ENCODE measurements at places on chromosomes 2 and 18. TPM values are rescaled to one million over a fixed set of nuclear protein-coding genes. Genes with fewer than 3 reads are reported as not detected.

- DNase-seq, result peak; percentile 73
Observed at GRCh38 chr18:10563886-10564285, 38.1 kb downstream of the NAPG start.

PLCD4 gene
- 5.3 TPM for total RNA-seq

DNA sequence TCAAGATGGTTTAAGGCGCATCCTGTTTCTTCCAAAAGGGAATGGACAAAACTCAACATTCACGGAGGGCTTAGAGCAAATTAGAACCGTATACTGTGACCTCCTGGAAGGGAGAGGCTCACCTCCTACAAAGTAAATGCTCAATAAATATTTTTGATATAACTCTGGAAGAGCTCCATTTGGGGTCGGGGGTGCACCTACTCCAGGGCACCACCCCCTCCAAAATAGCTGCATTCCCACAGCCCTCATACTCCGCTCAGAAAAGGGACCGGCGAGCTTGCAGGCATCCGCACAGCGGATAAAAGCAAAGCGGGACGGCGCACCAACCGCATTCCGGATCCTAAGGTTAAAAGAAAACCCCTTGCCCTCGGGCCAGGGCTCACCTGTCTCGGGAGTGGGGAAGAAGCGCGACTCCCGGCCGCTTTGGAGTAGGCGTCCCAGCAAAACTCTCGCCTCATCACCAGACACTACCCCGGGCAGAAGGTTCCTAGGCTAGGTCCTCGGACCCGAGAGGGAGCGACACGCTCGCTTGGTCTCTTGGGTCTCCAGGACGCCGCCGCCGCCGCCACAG is 378 bp downstream of the WDPCP start:
- DNase-seq, result no peak

RAB3GAP1 gene
- total RNA-seq, result 61.2 TPM

DNA sequence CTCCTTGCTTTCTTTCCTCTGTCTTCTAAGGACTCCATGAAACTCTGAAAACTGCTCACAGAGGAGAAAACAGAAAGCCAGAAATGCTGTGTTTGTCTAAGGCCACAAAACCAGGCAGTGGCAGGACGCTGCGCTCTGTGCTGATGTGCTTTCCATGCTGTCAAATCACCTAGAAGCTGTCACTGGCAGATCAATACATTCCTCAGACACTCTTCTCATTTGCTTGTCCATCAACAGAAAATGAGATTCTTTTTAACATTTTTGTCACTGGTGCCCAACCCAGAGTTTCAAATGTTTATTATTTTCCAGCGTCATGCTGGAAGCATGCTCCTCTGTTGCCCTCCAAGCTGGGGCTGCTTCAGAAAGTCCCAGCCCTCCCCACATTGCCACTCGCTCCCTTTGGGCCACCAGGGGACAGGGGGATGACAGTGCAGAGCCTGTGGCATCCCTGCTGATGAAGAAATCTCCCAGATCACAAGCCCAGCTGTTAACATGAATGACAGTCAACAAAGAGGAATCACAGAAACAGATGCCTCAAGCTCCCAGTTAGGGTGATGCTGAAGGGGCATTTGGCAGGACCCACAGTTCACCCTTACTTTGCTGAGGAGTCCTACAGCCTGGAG is 117.5 kb upstream of the MEIS1 start:
- DNase-seq, result no peak

DNA sequence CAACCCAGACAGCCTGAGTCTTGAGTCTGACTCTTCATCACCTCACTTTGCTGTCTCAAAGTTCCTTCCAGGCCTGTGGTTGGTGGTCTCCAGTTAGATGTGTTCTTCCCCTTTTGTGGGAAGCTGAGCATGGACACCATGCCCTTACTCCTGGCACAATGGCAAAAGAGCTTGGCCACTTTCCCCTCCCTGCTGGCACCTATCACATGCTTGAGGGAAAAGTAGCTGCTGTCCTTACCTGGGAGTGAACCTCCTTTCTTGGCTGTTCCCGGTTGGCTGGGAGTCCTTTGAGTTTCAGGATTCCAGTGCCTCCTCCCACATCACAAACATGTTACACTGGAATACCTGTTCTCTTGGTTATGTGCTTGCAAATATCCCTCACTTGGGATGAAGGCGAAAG is 97.8 kb downstream of the GATA6 start:
- no peak for DNase-seq

MSGN1 gene
- total RNA-seq, result not detected

- DNase-seq, result no peak
Observed at GRCh38 chr2:39140322-39140847, 19.5 kb upstream of the SOS1 start.

DYSF gene
- total RNA-seq, result 21.3 TPM

- no peak for DNase-seq
Observed at GRCh38 chr2:133362061-133362476, 206.2 kb downstream of the NCKAP5 start.

DNA sequence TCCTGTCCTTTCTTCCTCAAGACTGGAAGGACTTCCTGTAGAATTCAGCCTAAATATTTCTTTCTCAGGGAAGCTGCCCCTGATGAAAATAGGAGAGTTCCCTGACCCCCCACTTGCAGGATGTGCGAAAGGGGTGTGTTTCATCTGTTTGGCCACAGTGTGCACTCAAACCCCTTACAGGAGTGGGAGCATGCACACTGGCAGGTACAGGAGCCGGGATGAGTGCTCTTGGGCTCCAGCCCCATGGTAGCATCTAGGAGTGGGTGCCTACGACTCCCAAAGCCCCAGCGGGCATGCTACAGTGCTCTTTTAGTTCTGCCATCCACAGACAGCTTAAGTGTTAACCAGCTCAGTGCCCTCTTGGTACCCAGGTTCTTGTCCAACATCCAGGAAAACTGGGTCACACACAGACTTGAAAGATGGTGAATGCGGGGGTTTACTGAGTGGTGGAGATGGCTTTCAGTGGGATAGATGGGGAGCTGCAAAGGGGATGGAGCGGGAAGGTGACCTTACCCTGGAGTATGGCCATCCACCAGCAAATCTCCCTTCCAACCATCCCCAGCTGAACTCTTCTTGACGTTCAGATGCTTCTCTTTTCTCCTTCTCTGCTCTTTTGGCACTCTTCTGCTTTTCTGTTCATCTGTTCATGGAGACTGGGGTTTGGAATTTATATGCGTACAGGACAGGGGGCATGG is 295.0 kb upstream of the NCKAP5 start:
- no peak for DNase-seq

DNA sequence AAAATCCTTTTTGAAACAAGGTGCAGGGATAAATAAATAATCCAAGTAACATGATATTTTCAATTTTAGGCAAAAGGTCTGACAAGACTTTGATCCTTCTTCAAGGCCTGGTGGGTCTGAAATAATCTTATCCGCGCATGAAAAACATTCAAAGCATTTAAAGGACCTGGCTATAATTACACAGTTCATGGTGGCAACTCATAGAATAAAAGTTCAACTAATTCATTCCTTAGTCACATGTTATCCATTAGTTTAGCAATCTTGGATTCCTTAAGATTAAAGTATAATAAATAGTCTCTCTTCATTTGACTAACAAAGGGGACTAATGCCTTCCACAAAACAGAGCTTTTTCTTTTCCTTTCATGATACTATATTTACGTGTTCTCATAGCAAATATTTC is 21.0 kb upstream of the SLC38A11 start:
- no peak for DNase-seq

OXER1 gene
- 4.2 TPM for total RNA-seq

- DNase-seq, result no peak
Observed at GRCh38 chr2:108959401-108959800, 29.6 kb downstream of the EDAR start.

GRCh38 chr2:108084311-108084710 is 98.0 kb downstream of the SLC5A7 start:
- no peak for DNase-seq

DNA sequence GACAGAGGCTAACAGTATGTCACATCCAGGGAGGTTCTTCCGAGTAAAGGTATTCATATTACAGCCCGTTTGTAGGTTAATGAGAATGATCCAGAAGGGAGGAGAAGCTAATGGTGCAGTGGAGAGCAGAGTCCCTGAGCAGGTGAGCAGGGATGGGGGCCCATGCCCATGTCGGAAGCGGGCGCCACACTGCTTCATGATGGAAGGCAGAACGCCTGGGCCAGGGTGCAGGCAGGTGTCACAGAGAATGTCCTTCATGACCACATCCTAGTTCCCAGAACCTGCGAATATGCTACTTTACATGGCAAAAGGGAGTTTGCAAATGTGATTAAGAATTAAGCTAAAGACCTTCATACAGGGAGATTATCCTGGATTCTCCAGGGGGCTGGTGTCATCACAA is 4.0 kb downstream of the HES6 start:
- no peak for DNase-seq

DNA sequence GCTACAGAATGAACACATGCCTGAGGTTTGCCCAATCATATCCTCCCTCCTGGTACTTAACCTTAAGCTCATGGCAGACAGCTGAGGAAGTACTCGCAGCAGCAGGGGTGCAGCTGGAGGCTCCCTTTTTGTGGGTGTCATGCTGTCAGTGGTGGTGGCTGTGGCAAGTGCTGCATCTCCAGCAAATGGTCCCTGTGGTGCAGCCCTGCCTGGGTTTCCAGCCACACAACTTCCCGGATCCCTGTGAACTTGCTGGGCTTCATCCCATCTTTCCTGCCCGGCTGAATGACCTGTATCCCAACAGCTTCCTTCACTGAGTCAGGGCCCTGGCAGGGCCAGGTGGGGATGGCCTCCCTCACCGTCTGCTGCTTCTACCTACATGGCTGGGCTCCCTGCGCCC is 5.0 kb downstream of the TMEM185B start:
- DNase-seq, result no peak

ANAPC1 gene
- 35.1 TPM for total RNA-seq

SOCS6 gene
- total RNA-seq, result 19.6 TPM

SDC1 gene
- 0.66 TPM for total RNA-seq

- no peak for DNase-seq
Observed at GRCh38 chr18:78174737-78175136, 804.9 kb upstream of the SALL3 start.

DNA sequence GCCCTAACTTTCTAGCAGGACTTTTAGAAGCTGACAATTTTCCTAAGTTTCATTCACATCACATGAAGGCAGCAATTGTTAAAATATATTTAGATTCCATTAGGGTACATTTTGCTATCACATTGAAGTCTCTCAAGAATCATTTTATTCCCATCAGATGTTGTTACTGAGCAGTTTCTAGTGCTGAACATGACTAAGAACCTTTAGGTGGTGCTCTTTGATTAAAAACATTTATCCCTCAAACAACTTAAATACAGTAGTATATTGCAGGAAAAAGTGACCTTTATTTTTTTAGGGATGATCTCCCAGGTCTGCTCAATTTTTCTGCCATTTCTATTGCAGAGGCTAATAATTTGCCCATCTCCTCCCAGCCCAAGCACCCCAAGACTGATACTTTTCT is 22.9 kb upstream of the NARS1 start:
- DNase-seq, result no peak

GRCh38 chr2:101619191-101619591 is 78.3 kb upstream of the MAP4K4 start:
- no peak for DNase-seq

- DNase-seq, result no peak
Observed at GRCh38 chr2:202251494-202251893, 13.1 kb upstream of the SUMO1 start.

GRCh38 chr2:20671036-20671735 is 4.2 kb downstream of the GDF7 start:
- no peak for DNase-seq

DNA sequence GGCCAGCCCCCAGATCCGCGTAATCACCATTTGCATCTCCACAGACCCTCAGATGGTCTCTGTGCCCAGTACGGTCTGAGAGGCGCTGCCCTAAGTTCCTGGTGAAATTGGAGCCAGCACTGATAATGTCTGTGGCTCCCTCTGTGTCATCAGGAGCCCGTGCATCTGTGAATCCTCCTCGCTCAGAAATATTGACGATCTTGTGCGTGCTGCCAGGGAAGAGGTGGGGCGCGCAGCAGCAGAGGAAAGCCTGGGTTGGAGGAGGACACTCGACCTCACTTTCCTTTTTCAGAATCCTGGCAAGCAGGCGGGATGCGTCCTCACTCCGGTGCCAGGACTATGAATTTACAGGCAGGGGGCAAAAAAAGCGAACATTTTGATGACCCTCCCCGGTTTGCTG is 686.1 kb upstream of the SALL3 start:
- DNase-seq, result no peak

DNA sequence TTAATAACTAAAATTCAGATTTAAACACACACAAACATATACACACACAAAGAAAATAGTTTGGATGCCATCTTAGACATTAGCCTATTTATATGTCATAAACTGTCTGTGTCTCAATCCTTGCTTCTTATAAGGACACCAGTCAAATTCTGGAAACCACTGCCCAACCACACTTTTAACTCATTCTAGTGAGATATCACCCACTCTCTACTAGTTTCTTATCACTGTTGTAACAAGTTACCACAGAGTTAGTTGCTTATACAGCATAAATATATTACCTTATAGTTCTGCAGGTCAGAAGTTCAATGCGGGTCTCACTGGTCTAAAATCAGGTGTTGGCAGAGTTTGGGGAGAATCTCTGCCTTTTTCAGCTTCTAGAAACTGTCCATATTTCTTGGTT is 239.1 kb downstream of the MTX2 start:
- no peak for DNase-seq

- DNase-seq, result no peak
Observed at GRCh38 chr2:23625726-23626125, 240.7 kb downstream of the KLHL29 start.

GRCh38 chr18:12867441-12868123 is 16.5 kb downstream of the PTPN2 start:
- DNase-seq, result no peak

DNA sequence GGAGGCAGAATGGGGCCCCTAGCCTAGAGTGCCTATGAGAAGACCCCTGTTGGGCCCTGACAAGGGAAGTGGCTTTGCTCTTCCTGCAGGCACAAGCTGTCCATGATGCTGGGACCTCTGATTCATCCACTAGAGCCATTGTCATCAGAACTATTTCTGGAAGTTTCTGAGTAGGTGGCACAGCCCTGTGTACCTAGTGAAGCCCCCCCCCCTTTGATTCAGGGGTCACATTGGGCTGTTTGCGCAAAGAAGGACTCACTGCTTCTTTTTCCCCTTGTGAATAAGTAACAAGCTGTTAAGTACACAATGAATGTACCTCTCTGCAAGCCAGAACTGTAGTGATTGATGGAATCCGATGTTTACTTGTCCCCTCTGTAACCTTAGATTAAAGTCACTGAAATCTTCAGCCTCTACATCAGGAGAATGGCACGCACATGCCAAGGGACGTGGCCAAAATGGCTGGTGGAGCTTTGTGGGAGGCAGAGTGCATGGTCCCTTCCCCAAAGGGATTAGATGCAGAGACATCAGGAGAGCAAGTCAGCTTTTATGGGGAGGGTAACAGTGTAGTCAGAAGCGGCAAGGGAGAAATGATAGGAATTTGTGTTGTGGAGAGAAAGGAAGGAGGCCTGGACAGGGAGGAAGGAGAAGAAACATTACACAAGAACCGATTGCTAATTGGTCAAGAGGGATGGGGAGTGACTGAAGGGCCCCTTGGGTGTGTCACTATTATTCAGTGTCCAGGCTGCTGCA is 267.6 kb upstream of the RAB12 start:
- DNase-seq, result no peak

All from aorta (tissue), 5 donors.